ENCODE measurements at places on chromosomes 12 and 14. TPM values are rescaled to one million over a fixed set of nuclear protein-coding genes. Genes with fewer than 3 reads are reported as not detected.

KRT85 gene
- 0.03 TPM for polyA plus RNA-seq

MIPOL1 gene
- polyA plus RNA-seq = 10.0 TPM

PTPRO gene
- polyA plus RNA-seq = 1.6 TPM

TMEM229B gene
- polyA plus RNA-seq = 11.9 TPM

SYCP3 gene
- 1.7 TPM for polyA plus RNA-seq

CD27 gene
- 1.6 TPM for polyA plus RNA-seq

DNA sequence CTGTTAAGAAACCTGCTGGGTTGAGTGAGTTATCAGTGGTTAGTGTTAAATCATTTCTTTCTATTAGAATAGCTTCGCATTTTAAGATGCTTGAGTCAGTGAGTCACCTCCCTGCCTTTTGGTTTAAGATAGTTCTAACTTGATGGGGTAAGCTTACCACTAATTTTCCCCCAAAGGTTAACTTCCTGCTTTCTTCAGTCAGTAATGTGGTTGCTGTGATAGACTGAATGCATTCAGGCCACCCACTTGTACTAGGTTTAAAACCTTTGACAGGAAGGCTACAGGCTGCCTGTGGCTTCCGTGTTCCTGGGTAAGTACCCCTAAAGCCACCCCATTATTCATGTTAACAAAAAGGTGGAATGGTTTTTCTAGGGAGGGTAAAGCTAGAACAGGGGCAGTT lies 25.3 kb downstream of the CLEC2A start:
- no peak for DNase-seq

- no peak for DNase-seq
These were observed 36.3 kb upstream of the FAM222A start for GRCh38 chr12:109677279-109677691.

DNA sequence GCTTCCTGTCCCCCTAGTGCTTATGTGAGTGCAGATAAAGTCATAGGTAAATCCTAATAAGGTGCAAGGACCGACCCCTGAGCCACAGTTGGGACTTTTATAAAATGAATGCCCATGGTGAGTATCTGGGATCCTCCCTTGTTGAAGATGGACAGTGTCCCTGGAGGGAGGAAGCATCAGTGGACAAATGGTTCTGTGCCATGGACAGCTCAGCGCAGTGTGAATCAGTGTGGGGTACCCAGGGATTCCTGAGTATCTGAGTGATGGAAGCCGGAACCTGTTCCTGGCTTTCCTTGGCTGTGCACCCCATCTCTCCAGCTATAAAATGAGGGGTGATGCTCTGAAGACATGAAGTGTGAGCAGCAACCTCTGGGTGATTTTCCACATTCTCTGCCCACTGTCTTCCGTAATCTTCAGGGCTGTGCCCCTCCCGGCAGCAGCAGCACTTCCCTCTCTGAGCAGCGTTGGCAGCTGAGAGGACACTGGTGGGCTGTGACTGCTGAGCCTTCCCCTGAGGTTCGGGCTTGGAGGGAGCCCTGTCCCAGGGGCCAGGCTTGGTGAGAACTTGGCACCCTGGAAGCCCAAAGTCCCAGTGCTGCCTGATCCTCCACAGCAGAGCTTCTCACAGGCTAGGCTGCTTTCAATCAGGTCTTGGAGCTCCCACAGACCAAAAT lies 25.0 kb downstream of the VCPKMT start:
- DNase-seq = no peak

GRCh38 chr14:68956724-68957123 lies 22.4 kb downstream of the ACTN1 start:
- DNase-seq = no peak

GRCh38 chr12:108815875-108816594 lies 41.3 kb downstream of the SSH1 start:
- DNase-seq = no peak

DNA sequence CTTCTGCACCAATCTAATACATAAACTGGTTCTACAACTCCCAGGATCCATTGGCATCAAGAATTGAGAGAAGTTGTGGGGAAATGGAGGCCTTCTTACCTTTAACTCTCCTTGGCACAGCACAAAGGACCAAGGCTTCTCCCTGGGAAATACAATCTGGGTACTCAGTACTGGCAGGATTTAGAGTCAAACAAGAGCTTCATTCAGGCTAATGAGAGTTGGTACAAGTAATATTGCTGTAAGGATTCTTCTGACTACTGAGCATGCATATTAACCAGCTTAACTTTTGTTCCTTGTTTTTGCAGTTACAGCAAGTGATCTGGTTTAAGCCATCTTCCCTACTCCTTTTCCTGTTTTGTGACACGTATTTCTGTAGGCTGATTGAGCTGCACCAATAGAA lies 76.2 kb upstream of the FERMT2 start:
- DNase-seq = no peak

DNA sequence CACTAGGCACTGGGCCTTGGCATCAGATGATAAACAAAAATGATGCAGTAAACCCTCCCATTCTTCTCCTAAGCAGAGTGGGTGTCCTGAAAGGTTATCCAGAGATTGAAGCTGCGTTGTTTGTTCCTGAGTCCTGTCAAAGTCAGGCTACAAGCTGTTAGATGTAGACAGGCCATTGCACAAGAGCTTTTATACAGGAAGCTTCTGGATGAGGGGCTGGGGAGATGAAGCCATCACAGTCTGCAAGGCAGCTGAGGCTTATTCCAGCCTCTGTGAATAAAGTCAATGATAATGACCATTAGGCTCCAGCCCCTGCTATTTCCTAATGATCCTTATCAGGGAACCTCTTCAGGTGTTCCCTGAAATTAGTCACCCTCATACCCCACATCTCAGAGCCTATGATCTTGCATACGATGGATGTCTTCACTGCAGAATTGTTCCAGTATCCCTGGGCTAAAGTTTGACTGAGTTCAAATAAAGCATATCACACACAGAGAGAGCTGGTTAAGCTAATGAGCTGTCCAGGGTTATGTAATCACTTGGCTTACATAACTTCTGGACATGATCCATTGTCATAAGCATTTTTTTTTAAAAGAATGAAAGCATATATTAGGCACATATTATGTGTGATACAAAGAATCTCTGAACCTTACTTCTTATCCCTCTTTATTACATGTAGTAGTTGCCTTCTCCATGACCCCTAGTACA lies 337.1 kb upstream of the OR4E1 start:
- no peak for DNase-seq

- DNase-seq = no peak
These were observed 27.2 kb downstream of the DMAC2L start for GRCh38 chr14:50339178-50339804.

GRCh38 chr12:123813349-123813748 lies 51.2 kb downstream of the DNAH10 start:
- DNase-seq = no peak

DNA sequence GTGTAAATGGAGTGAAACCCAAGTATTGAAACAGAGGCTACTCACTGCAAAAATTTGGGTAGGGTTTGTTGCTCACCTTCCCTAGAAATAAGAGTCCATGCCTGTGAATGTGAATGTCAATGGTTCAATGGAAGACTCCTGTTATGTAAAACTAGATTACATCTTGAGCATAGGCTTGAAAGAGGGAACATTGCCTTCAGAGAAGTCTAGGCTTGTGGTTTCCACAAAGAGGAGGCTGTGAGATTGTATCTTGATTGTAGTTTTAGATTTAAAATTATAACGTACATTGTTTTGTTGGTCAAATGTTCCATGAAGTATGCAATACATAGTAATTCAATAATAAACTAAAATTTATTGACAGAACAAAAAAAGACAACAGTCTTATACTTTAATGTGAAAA lies 413.7 kb upstream of the RPL10L start:
- no peak for DNase-seq

DNA sequence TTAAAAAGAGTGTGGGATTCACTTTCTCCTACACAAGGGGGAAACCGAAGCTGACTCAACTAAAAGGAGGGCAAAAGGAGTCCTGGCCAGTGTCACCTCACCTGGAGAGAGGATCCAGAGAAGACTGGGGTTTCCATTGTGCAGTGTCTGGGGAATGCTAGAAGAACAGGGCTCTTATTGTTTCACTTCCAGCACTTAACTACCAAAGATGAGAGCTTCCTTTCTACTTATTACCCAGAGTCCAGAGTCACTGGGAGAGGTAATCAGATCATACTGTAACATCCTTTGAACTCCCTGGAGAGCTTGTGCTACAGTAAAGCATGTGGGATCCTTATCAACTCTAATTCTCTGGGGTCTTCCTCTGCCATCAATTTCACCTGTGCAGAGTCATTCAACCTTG lies 148.4 kb upstream of the BCL2L14 start:
- peak; percentile 35 for DNase-seq
